ENCODE measurements at places on chromosomes 4 and X. TPM values are rescaled to one million over a fixed set of nuclear protein-coding genes. Genes with fewer than 3 reads are reported as not detected.

GRCh38 chrX:154294791-154295574 is at the start of gene TEX28:
Gene TEX28, minus strand, starts transcription at chrX:154295124. Its CDS starts 3,007 bp downstream, at chrX:154292117.
- H3K4me1 ChIP-seq, result no peaks in the 10 kb centered on the region
- no peak within 1 kb of the TSS for H3K4me3 ChIP-seq
- H3K27me3 ChIP-seq, result no peaks in the 10 kb centered on the region
- no peak for DNase-seq
- no peak within 1 kb of the TSS for H3K27ac ChIP-seq
- no peaks in the 10 kb centered on the region for H3K36me3 ChIP-seq

DNA sequence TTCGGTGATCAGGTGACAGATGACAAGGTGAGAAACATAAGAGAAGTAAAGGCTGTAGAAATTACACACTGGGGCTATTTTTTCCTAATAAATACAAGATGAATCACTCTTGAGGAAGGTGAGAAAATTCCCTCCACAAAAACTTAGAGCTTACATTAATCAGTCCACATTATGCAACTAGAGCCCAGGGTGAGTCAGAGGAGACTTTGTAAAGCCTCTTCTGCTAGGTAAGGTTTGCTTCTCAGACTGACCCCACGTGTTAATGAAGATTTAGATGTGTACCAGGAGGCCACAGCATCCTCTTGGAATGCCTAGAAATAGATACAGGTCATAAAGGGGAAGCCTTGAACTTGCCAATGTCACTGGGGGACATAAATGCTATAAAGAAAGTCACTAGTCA is 396.0 kb upstream of the SMIM31 start:
- H3K4me1 ChIP-seq, result no peaks in the 10 kb centered on the region
- DNase-seq, result no peak
- no peaks in the 10 kb centered on the region for H3K27me3 ChIP-seq
- H3K4me3 ChIP-seq, result no peak overlapping the region

DNA sequence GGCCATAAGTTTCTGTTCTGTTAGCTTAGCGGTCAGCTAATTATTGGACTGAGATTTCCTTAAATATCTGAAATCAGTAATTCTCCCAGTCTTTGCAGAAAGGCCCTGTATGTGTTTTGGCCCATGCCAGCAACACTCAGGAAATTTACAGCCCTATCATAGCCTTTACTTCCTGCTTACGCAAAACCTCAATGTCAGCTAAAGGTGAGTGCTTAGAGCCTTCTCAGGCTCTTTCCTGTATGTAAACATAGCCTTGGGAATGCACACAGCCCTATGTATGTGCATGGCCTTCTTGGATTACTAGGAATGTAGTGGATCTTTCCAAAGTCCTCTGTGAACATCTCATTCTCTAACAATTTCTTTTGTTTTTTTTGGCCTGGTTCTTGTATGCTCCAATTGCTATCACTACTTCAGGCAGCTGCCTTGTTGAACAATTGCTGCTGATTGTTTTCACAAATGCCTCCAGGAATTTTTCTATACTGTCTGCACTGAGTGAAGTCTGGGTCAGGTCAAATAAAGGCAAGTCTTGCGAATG is 200.0 kb downstream of the PPP1R2C start:
- H3K36me3 ChIP-seq, result no peaks in the 10 kb centered on the region
- no peaks in the 10 kb centered on the region for H3K27me3 ChIP-seq
- peaks cover 3% of the 10 kb centered on the region for H3K4me1 ChIP-seq

- H3K4me1 ChIP-seq, result no peaks in the 10 kb centered on the region
- H3K27ac ChIP-seq, result no peak overlapping the region
- peaks cover 29% of the 10 kb centered on the region for H3K27me3 ChIP-seq
- no peak for DNase-seq
- H3K4me3 ChIP-seq, result no peak overlapping the region
Measured at GRCh38 chr4:24464566-24464965, 119.8 kb downstream of the DHX15 start.

DNA sequence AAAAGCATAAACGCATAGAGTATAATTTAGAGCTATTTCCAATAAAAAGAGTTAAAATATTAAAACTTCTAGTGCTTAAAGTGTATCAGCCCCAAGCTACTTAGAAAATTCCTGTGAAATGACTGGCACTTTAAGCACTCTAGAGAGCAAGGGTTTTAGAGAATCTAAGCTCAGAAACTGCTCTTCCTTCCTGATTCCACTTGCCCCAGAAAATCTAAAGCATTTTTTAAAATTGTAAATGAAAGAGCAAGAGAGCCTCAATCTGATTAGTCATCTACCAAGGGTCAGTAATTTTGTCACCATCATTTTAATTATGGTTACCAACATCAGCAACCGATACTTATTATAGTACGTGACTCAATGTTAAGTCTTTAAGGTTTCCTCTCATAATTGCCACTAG is 25.0 kb downstream of the CTPS2 start:
- no peak for DNase-seq
- H3K4me1 ChIP-seq, result no peaks in the 10 kb centered on the region
- no peak overlapping the region for H3K4me3 ChIP-seq

- peaks cover 5% of the 10 kb centered on the region for H3K4me1 ChIP-seq
- no peak overlapping the region for H3K27ac ChIP-seq
- H3K4me3 ChIP-seq, result no peak overlapping the region
- no peaks in the 10 kb centered on the region for H3K27me3 ChIP-seq
- no peaks in the 10 kb centered on the region for H3K36me3 ChIP-seq
Measured at GRCh38 chr4:140025470-140025869, 128.5 kb downstream of the MAML3 start.

The CPEB2 gene
- polyA plus RNA-seq, result 1.8 TPM

The KLB gene
- 0.02 TPM for polyA plus RNA-seq

The FAM53A gene
- 1.3 TPM for polyA plus RNA-seq

Measured in endothelial cell of umbilical vein (primary cell).